ENCODE measurements at places on chromosomes 2 and 18.

GRCh38 chr18:61731693-61732376, 161.0 kb downstream of the RNF152 start:
- DNase-seq, result no peak

DNA sequence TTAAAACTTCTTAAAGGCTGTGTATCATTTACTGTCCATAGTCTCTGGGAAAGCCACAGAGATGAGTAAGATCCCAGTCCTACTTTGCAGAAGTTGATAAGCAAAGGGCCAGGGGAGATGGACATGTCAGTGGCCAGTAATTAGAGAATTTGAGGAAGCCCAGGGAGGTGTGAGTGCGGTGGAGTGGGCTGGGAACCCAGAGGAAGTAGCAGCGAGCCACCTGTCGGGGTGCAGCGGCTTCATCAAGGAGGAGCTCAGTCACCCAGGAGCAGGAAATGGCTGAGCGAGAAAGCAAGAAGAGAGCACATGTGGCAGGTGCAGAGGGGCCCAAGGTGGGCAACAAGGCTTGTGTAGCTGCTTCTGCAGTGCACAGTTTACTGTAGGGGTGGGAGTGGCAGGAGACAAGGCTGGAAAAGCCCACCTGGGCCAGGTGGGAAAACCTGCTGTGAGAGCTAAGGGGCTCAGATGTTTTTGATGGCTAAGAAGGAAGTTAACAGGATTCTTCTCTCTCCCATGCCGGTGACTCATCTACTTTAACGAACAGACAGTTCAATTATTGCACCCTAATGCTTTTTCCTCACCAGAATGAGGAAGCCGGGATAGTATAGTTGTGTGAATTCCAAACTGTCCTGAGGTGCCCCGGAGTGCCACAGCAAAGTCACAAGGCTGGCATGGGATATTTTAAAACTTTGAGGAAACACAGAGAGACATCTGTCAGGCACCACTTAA, 34.8 kb upstream of the MGAT5 start:
- DNase-seq, result no peak

DNA sequence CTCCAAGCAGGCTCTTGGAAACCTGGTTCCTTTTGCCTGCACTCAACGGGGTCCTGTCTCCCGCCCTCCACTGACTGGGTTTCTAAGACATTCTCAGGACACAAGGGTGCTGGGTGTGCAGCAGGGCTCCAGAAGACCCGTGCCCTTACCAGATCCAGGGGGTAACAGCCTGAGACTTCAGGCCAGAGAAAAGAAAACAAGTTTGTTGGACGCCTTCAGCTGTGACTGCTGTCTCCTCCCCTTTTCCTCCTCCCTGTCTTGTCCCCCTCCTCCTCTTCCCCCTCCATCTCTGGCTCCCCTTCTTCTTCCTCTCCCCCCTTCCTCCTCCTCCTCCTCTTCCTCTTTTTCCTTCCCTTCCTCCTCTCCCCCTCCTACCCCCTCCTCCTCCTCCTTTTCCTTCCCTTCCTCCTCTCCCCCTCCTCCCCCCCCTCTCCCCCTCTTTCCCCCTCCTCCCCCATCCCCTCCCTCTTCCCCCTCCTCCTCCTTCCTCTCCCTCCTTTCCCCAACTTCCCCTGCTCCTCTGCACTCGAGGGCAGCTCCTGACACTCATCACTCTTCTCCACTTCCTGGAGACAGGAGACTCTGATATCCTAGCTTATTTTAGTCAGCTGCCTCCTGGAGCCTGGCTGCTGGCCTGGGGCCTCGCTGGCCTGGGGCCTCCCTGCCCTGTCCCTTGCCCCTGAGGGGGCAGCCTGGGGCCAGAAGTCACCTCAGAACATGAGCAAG, 12.4 kb downstream of the ADRA2B start:
- DNase-seq, result no peak

DNA sequence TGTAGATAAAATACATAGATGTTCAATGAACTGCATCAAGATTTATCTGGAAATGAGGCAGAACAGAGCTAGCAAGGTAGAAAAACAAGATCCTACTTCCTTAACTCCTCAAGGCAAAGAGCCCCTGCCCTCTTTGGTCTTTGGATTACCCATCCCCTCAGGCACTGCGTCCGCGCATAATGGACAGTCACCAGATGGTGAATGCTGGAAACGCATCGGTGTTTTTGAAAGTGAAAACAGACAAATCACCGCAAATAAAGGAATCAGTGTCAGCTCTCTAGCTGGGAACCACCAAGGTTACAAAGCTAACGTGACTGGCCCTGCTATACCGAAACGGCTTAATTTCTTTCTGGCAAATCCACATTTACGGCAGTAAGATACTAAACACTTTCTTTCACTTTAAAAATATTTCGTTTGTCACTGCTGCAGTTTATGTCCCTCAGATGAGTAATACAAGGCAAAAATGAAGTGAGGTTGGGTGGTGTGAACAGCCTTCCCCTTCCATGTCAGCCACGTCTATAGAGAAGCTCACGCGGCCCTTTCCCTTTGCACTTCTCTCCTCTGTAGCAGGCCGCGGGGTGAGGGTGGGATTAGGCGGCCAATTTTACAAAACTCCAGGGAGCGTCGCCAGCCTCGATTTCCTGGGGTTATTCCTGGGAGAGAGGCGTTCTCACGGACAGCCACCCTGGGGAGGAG, 627 bp upstream of the GALR1 start:
- DNase-seq, result no peak

GRCh38 chr2:216905649-216906329, 45.9 kb upstream of the TNP1 start:
- DNase-seq, result no peak

DNA sequence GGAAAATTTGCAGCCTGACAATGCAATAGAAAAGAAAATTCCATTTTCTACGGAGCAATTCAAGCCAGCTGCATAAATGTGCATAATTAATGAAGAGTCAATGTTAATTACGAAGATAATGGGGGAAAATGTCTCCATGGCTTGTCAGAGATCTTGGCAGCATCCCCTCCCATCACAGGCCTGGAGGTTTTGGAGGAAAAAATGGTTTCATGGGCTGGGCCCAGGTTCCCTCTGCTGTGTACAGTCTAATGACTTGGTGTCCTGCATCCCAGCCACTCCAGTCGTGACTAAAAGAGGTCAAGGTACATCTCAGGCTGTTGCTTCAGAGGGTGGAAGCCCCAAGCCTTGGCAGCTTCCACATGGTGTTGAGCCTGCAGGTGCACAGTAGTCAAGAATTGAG, 779.7 kb downstream of the DCDC2C start:
- DNase-seq, result no peak
